ENCODE measurements at places on chromosomes 12 and 14.

GRCh38 chr14:55136885-55137786 lies 8.1 kb downstream of the LGALS3 start:
- no peak for DNase-seq

GRCh38 chr12:22037947-22038346 lies 8.1 kb upstream of the CMAS start:
- no peak for DNase-seq

DNA sequence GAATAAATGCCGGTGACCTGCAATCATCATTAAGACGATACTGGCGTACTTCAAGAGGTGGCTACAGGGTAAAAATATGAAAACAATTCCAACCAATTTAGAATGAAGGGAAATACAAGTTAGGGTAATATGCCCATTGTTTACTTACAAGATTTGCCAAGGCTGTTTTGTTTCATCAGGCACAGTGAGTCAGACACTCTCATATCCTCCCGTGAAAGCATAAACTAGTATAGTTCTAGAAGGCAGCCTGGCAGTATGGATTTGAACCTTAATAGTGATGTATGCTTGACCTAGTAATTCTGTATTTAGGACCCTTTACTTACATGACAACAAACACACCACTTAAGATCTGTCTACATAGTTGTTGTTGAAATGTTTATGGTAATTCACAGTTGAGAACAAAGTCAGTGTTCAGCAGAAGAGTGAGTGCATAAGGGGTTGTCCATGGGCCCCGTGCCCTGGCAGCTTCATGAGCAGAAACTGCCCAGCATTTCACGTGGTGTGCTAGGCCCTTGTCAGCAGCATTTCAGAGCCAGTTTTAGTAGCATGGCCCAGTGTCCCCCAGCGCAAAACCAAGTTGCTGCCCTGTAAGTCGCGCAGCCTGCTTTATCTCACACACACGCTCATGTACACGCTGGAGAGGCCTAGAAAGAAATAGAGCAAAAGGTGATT lies 80.8 kb downstream of the EP400 start:
- no peak for DNase-seq

GRCh38 chr14:96363751-96364336 lies 518 bp downstream of the GSKIP start:
- DNase-seq = peak; percentile 40

- no peak for DNase-seq
These were observed 13.8 kb downstream of the RAD51B start for GRCh38 chr14:67833403-67833802.

DNA sequence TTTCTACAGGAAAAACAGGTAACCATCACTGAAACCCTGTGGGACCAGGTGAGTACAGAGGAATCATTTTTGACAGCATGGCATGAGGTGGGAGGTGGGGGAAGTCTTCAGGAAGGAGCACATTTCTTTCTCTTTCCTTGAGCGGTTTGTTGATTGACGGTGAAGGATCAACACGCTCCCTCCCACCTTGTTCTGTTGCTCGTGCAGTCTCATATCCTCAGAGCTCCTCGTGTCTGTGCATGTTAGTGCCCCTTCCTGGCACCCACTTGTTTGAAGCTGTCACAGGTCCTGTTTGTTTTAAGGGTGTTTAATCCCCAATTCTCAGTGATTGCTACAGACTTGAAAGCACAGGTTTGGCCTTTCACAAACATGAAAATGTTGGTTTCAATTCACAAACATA lies 4.4 kb downstream of the C12orf54 start:
- no peak for DNase-seq

DNA sequence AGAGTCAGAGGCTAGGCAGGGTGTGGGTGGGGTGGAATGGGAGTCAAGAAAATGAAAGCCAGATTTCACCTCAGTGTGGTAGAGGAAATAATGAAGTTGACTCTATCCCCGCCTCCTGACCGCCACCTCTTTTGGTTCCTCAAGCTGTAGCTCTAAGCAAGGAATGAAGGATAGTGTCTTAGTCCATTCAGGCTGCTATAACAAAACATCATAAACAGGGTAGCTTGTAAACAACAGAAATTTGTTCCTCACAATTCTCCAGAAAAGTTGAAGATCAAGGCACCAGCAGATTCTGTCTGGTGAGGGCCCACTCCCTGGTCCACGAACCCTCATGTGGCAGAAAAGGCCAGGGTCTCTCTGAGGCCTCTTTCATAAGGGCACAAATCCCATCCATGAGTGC lies 109.1 kb upstream of the AMN1 start:
- DNase-seq = no peak

DNA sequence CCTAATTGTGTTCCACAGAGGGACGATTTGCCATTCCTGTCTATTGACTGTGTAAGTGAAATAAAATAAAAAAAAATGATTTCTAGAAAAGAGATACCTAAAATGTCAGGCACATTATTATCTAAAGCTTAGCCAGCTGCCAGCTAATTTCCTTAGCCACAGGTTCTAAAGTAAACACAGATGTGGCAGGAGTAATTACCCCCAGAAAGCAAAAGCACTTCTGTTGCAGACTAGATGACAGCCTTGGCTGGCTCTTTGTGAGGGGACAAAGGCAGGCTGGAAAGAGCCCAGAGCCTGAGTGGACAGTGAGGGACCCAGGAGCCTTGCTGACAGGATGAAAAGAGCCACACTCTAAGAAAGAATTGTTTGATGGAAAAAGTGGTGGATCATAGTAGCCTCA lies 418.1 kb downstream of the LRIG3 start:
- DNase-seq = no peak

DNA sequence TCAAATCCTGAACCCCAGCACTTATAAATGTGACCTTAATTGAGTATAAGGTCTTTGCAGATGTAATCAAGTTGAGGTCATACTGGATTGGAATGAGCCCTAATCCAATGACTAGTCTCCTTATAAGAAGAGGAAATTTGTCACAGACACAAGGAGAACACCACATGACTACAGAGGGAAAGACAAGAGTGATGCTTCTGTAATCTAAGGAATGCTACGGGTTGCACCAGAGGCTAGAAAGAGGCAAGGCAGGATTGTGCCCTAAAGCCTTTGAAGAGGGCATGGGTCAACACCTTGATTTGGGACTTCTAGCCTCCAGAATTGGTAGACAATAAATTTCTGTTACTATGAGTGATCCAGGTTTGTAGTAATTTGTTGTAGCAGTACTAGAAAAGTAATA lies 135.0 kb downstream of the FOXG1 start:
- no peak for DNase-seq

DNA sequence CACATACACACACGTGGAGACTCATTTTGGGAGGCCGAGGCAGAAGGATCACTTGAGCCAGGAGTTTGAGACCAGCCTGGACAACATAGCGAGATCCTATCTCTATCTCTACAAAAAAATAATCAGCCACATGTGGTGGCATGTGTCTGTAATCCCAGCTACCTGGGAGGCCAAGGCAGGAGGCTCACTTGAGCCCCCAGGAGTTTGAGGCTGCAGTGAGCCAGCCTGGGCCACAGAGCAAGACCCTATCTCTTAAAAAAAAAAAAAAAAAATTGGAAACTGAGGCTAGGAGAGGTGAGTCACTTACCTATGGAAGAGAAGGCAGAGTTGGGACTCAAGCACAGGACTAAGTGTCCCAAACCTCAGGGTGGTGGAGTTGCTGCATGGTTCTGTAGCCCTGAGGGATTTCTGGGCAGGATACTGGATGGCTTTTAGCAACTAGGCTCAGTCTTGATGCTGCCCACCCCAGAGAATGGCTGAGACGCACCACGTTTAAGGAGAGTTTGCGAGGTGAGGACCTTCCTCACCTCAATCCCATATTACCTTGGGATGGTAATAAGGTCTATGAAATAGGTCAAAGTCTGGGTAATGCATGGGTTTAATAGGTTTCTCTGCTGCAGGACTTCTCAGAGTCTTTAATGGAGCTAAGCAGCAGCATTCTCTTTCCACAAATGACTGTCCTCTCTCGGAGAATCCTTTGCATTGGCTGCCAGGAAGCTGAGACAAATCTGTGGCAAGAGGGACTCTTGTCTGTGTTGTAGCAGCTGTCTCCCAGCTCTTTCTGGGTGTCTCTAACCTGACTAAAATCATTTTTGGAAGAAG lies 35.6 kb downstream of the SH2B3 start:
- no peak for DNase-seq

Data from activated naive CD8-positive, alpha-beta T cell treated with anti-CD3 and anti-CD28 coated beads, Interleukin-2, amount 50 U/mL, for 24 hours (primary cell).